ENCODE measurements at places on chromosomes 16 and 17.

DNA sequence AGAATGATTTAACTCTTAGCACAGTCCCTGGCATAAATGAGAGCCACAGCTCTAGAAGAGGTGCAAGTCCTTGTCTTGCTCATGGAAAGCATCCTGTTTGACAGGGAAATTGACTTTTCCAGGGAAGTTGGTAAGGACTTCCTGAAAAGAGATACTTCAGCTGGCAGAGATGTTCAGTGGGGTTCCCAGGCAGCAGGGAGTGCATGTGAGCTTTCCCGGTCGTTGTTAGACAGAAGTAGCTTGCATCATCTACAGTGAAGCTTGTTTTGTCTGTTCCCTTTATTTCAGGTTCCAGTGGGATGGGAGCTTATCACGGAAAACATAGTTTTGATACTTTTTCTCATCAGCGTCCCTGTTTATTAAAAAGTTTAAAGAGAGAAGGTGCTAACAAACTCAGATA, 22.9 kb downstream of the ALDH3A2 start:
- no peak for DNase-seq

DNA sequence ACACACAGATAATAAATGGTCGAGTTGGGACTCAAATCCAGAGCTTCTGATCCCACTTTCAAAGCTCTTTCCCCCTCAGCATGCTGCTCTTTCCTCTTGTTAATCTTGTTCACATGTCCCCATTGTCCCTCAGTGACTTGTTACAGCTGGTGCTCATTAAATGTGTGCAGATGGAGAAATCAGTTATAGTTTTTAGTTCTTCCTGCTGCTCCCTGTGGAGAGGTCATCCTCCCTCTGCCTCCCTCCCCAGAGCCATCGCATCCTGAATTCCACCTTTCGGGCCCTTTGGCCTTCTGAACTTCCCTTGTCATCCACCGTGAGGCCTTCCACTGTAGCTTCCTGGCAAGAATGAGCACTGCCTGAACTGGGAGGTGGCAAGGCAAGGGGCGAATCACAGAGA, 179.6 kb downstream of the WSCD1 start:
- DNase-seq, result no peak

- DNase-seq, result no peak
These were observed 10.6 kb upstream of the ENGASE start for GRCh38 chr17:79064026-79064425.

GRCh38 chr17:6191405-6192324, 121.5 kb downstream of the WSCD1 start:
- no peak for DNase-seq

DNA sequence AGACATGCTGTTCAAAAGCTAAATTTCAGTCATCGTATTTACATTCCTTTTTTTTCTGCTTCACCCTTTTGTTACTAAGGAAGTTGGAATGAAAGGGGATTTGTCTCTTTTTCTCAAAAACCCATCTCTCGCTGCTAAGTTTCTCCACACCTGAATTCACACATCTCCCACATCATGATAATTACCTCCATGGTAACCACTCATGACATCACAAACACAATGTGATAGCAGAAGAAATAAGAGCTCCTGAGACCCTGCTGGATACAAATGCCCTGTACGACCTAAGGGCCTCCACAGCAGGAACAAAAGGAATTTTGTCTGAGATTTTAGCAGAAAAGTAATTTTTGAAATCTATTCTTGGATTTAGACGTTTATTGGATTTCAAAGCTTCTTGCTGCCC, 82.6 kb upstream of the GNAO1 start:
- no peak for DNase-seq

DNA sequence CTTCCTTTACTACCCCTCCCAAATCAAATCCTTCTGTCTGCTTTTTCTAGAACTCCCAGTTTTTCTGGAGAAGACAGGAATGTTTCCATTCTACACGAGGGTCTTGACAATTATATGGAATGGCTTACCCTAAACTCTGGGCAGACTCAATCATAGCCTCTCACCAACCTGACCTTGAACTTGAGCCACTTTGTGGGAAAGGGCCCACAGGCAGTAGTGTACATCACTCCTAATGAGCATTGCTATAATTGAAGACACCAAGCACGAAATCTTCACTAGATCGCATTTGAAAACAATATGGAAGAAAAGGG, 1.6 kb upstream of the HOXB13 start:
- DNase-seq, result no peak

DNA sequence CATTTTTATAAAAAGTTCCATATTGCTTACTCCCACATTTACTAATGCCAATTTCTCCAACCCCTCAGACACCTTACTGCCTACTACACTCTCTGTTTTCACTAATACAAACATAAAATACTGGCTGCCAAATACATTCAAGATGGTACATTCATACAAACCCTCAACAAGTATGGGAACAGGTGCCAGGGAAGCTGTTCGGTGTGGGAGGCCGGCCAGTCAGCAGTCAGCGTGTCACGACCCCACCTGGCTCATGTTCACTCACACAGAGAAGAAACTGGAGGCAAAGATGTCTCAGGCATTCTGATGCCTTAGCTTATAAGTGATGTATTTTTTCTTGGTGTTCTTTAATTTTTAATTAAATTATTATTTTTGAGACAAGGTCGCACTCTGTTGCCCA, 42.4 kb upstream of the TRAP1 start:
- no peak for DNase-seq

GRCh38 chr16:1997494-1998359, 8.0 kb downstream of the SYNGR3 start:
- DNase-seq, result no peak

- no peak for DNase-seq
These were observed 27.9 kb downstream of the SMPD3 start for GRCh38 chr16:68420366-68420942.

- DNase-seq, result no peak
These were observed 26.6 kb upstream of the KCNG4 start for GRCh38 chr16:84266451-84266850.

- no peak for DNase-seq
These were observed 162.6 kb upstream of the XYLT1 start for GRCh38 chr16:17633181-17633951.

DNA sequence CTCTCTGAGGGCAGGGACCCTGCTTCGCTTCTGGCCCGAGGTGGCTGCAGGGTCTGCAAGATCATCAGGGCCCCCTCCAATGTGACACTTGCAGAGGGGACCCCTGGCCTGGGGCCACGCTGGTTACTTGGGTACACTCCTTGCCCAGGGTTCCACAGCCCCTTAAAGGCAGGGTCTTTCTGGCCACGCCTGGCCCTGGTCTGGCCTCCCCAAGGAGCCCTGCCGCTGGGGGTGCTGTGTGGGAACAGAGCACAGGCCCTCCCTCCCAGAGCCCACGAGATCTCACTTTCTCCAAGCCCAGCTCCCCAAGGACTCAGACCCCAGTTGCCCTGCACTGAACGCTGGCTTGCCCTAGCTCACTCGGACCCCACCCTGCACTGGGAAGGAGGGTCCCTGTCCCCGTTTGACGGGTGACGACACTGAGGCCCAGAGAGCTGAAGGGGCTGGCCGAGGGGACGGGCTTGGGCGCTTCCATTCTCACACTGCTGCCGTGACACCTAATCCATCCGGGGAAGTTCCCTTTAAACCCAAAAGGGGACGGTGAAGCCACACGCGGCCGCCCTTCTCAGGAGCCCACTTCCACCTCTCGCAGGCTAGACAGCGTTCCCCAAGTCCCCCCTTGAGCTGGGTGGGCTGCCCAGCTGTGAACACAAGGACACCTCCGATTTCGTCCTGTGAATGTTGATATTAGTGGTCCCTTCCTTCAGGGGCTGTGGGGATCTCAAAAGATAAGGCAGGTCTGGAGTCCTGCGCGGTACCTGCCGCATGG, 26.9 kb upstream of the OSGIN1 start:
- no peak for DNase-seq

- no peak for DNase-seq
These were observed 126.1 kb downstream of the HS3ST4 start for GRCh38 chr16:25817876-25818275.

GRCh38 chr16:72397876-72398275, 225.9 kb upstream of the PMFBP1 start:
- no peak for DNase-seq

- no peak for DNase-seq
These were observed 2.2 kb upstream of the PIGS start for GRCh38 chr17:28573521-28573920.

DNA sequence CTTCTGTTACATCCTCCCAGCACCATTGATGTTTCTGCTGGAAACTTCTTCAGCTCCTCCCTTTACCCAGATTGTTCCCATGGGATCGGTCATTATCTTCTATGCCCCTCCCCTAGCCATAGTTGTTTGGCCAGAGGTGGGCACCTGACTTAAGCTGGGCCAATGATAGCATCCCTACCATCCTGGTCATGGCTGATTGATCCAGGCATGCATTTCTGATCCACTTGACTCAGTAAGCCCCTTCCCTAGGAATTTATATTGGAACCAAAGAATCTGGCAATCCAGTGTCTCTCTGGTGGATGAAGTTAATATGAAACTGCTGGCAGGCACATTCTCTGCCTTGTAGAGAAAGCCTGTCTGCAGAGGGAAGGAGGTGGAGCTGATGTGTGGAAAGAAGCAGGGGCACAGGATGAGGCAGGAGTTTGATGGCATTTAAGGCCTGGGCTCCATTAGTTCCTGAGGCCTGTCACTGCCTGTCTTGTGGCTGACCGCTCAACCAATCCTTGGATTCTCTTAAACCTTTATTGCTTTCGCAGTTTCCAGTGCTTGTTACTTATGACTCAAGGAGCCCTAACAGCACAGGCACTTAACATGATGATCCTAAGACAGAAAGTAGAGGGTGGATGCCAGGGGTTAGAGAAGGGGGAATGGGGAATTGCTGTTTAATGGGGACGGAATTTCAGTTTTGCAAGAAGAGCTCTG, 152.4 kb downstream of the ABCC12 start:
- DNase-seq, result no peak

- DNase-seq, result no peak
These were observed 2.5 kb downstream of the C1QTNF8 start for GRCh38 chr16:1093284-1094123.

DNA sequence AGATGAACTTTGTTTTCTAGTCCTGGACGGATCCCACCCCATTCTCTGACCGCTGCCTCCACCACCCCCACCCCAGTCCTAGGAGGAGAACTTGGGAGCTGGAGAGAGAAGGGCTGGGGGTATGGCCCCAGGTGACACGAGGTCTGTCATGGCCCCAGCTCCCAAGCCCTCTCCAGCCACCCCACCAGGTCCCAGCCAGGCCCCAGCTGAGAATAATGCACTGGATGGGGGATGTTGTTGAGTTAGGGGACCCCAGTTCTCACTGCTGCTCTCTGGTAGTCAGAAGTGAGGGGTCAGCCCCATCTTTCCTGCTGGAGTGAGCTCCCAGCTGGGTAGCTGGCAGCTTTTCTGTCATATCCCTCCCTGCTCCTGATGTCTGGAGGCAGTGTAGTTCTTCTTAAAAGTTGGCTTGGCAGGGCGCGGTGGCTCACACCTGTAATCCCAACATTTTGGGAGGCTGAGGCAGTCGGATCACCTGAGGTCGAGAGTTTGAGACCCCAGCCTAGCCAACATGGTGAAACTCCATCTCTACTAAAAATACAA, 4.6 kb upstream of the COL1A1 start:
- DNase-seq, result no peak

DNA sequence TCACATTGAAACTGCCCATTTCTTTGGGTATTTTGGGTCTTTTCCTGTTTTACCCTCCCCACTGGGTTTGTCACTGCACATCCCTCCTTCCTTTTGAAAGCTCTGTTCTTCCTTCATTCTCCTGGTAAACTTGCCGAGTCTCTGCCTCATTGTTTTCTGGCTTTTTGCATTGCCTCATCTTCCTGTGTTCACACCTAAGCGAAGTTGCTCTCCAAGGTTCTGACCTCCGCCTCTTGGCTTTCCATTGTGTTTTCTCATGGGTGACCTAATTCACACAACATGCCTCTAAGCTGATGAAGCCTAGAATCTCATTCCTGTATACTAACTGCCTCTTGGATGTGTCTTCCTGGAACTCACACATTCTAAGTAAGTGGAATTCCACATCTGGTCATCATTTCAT, 1096.1 kb upstream of the EEF2KMT start:
- DNase-seq, result no peak

GRCh38 chr16:21156767-21157467, 1.6 kb upstream of the LDAF1 start:
- no peak for DNase-seq

GRCh38 chr17:81378941-81379511, 16.2 kb upstream of the BAHCC1 start:
- DNase-seq, result no peak

DNA sequence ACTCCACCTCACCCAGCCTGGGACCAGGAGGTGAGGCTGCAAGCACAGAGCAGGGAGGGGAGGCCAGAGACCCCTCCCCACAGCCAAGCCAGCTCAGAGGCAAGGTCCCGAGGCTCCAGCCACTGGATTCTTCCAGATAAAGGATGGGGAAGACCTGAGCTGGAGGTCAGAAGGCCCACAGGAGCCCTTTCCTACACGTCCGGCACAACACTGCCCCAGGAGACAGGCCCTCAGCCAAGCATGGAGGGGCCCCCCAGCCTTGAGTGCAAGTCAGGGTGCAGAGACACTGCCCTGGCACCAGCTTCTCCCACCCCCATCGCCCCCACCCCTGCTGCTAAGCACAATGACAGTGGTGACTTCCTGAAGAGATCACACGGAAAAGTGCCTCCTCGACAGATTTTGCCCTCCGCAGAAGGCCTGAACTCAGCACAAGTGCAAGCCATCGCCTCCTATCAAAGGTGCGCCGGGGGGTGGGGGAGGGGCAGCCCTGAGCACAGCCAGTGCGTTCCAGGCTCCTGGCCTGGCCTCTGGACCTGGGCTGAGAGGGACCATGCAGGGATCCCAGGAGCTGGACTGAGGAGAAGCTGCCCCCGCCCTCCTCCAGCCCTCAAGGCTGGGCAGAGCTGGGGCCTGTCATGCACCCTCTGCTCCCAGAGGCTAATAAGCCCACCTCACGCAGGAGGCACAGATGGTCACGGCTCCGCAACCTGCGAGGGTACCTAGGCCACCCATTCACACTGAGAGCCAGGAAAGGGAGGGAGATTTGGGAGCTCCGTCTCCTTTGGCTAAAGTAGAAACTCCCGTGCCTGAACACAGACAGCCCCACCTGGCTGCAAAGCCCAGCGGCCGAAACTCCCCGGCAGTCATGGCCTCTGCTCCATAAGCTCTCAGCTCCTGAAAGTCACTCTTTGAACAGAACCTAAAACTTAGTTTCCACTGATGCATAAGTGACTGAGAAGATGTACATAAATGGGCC, 2.7 kb downstream of the MAFG start:
- peak; percentile 22 for DNase-seq
